ENCODE measurements at places on chromosomes 6 and 20.

GRCh38 chr20:11387189-11387754 is 530.4 kb upstream of the BTBD3 start:
- peak; percentile 51 for DNase-seq

DNA sequence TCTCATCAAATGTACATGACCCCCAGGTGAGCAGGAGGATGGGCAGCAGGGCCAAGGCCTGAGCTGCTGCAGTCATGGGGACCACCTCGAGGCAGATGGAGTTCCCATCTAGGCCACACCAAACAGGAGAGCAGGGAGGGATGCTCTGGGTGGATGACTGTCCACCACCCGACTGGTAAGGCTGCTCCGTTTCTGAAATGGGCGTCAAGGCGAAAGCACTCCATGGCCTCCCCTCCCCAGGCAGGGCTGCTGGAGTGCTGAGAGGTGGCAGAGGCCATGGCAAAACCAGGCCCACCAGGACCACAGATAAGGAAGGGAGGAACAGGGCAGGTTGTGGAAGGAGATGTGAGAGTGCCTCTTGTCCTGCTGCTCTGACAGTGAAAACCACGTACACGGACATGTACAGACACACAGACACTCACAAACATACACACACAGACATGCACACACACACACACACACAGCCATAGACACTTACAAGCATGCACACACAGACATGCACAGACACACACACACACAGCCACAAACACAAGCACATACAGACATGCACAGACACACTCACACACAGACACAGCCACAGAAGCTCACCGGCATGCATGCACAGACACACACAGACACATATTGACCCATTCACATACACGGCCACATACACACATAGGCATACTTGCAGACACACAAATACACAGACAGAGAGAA is 93.2 kb downstream of the PSMG4 start:
- DNase-seq = no peak

DNA sequence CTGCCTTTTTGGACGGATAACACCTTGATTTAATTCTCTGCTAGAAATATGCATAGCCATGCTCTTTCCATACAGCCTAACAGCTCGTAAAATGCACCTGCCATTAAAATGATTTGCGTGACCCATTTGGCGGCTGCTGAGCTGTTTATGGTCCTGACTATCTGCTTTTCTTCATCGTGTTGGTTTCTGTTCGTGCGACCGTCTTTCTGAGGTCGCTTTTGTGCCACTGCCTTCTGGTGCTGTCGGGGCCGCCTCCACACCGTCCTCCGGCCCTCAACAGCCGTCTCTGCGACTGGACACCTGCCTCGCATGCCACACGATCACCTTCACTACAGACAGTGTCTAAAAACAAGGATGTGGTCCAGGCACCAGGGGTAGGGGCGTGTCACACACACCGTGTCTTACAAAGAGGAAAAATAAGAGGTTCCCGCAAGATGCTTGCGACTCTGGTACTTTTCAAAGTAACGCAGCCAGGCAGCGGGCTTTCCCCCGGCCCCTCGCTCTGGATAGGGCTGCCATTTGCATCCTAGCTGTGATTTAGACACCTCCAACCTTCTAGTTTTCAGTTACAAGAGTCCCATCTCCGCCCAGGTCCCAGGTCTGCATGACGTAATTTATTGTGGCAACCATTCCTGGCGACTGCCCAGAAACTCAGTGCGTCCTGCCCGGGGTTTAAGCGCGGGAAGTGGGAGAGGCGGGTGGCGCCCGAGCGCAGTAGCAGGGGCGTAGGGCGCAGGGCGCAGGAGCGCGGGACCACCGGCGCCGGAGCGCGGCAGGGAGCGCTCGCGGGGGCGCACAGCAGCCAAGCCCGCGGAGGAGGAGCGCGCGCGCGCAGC is at the start of gene STMND1:
Gene STMND1 (plus strand): TSS at position 629 of the 836 bp plus-strand sequence. CDS start 208 bp downstream, outside the sequence.
- no peak for DNase-seq

GRCh38 chr6:105357165-105357564 is 45.7 kb downstream of the PREP start:
- DNase-seq = no peak

All from HCEC 1CT (cell line).